Activated T-cell treated with anti-CD3 and anti-CD28 coated beads for 48 hours (primary cell): ENCODE measurements at places on chromosomes 16 and 17.

DNA sequence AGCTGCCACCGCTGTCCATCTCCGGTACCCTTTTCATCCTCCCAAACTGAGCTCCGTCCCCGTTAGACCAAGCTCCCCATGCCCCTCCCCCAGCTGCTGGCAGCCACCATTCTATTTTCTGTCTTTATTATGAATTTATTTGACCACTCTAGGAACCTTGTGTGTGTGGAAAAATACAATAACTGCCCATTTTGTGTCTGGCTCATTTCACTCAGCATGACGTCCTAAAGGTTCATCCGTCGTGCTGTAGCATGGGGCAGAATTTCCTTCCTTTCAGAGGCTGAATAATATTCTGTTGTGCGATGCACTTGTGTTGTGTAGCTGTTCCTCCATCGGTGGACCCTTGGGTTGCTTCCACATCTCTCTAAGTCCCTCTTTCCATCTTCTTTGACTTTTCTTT lies 263.1 kb downstream of the SEC14L1 start:
- DNase-seq = no peak

DNA sequence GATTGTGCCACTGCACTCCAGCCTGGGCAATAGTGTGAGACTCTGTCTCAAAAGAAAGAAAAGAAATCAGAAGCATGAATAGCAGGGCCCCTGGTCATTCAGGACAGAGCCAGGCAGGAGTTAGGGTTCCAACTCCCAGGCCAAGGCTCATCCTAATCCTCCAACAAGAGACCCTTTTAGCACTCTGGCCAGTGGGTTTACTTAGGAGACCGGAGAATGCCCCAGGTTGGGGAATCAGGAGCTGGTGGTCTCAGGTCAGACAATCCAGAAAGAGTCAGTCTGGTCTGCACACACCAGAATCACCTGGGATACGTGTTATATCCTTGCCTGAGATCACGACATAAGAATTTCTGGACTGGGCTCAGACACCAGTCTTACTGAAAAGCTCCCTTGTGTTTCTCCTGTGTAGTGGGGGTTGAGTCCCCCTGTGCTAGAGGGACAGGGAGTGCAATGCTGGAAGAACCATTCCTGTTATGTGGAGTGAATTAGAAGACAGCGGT lies 48.7 kb downstream of the CCDC42 start:
- DNase-seq = no peak

- DNase-seq = no peak
Observed at GRCh38 chr17:4516735-4517134, 18.1 kb downstream of the SPNS2 start.

DNA sequence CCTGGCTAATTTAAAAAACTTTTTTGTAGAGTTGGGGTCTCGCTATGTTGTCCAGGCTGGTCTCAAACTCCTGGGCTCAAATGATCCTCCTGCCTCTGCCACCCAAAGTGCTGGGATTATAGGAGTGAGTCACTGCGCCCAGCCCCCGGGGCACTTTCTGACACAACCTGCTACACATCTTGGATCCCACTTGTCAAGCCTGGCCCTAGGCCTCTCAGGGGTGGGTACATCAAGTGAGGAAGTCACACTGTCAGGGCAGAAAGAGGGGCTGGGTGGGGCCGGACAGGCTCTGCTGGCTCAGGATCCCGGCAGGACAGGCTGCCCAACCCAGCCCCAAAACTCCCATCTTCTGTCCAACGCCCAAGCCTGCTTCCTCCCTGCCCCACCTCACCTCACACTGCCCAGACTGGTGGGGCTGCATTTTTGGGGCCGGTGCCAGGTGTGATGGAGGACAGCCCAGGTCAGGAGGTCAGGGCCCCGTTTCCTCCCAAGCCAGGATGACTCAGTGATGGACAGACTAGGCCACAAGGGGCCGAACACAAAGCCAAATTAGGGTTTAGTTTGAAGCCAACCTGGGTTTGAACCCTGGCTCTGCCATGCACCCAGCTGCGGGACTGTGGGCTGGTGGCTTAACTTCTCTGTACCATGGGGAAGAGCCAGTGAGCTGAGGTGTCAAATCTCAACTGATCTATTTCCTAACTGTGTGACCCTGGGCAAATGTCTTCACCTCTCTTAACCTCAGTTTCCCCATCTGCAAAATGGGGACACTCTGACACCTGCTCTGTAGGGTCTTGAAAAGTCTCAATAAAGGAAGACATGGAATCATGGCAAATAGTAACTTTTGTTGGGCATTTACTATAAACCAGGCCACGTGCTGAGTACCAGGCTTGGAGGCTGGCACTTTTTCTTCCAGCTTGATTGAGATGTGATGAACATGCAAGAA lies 8.9 kb upstream of the PPL start:
- DNase-seq = no peak

DNA sequence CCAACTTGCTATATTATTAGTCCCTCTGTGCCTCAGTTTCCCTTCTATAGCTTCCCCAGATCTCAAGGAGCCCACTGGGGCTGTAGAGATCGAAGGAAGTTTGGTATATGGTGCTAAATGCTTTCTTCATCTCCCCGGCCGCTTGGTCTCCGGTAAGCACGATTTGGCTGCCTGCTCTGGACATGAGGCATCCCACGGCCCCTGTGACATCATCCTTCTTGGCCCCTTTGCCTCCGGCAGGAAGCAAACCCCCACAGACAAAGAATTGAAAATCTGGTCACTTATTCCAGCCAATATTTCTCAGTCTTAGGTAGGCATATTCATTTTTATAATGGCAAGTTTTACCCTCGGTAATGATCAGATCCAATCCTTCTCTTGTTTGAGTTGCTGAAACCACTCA lies 65.8 kb downstream of the WSCD1 start:
- DNase-seq = no peak

DNA sequence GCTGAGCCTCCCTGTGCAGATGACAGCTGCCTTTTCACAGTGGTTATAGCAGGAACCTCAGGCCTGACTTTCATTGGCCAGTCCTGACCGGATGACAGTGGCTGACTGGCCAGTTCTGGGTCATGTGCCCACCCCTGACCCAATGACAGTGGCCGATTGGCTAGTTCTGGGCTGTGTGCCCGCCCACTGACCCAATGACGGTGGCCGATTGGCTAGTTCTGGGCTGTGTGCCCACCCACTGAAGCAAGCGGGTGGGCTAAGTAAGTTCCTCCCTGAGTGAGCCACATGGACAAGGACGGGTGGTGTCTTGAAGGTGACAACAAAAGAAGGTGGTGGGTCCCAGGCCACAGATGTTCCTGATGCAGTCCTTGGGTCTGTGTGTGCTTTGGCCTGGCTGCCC lies 9.5 kb downstream of the DEF8 start:
- no peak for DNase-seq

DNA sequence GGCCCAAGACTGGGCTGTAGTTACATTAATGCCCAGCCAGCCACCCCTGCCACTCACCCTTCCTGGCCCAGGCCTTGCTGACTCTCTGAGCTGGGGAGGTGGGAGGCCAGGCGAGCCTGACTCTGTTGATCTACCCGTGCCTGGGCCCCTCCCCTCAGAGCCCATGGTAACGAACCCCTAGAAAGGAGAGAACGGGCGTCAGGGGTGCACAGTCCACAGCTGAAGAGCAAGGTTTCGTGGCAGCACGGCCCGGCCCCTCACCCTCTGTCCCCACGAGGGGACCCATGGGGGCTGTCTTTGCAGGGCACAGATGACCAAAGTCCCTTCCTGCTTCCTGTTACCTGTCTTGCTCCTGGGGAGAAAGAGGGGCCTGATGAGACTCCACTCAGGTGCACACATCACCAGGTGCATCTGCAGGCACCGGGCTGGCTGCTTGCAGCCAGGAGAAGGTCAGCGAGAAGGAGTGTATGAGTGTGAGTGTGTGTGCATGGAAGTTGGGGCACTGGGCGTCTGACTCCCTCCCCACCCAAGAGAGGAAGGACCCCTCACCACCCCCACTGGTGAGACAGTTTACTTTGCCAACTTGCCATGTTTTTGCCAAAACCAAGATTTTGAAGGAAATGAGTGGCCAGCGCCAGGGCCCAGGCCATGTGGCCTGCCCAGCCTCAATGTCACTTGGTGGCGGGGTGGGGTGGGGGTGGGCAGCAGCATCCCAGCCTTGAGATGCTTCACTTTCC lies 359.1 kb downstream of the SEC14L1 start:
- no peak for DNase-seq

GRCh38 chr17:73133911-73134649 lies 30.7 kb upstream of the SSTR2 start:
- DNase-seq = no peak
